Epithelial cell of proximal tubule (primary cell): ENCODE measurements at places on chromosomes 4 and X. TPM values are rescaled to one million over a fixed set of nuclear protein-coding genes. Genes with fewer than 3 reads are reported as not detected.

- no peak for DNase-seq
Observed at GRCh38 chrX:129931411-129932015, 25.5 kb downstream of the UTP14A start.

- no peak for DNase-seq
Observed at GRCh38 chrX:150476164-150476699, 92.2 kb upstream of the MTM1 start.

DNA sequence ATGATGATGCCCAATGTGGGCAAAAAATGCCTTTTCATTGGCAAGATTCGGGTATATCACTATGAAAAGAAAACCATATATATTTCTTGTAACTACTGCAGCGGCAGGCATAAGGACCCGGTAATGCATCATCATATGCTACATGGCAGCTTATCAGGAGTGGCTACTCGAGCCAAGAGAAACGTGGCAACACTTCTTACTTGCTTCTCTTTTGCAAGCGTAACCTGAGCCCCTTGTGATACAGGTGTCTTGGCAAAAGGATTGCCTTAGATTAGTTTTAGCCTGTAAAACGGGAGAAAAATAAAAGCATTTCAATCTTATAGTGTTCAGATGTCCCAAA is 280.3 kb downstream of the SPRY1 start:
- no peak for DNase-seq

- no peak for DNase-seq
Observed at GRCh38 chrX:138034136-138034535, 468.2 kb downstream of the ZIC3 start.

GRCh38 chrX:103329991-103330390 is at the start of gene TCEAL7:
Gene TCEAL7 (plus strand): TSS chrX:103330239. CDS start chrX:103331404, 1,165 bp downstream.
- no peak for DNase-seq

GRCh38 chrX:111431001-111431400 is 19.0 kb upstream of the DCX start:
- no peak for DNase-seq

DNA sequence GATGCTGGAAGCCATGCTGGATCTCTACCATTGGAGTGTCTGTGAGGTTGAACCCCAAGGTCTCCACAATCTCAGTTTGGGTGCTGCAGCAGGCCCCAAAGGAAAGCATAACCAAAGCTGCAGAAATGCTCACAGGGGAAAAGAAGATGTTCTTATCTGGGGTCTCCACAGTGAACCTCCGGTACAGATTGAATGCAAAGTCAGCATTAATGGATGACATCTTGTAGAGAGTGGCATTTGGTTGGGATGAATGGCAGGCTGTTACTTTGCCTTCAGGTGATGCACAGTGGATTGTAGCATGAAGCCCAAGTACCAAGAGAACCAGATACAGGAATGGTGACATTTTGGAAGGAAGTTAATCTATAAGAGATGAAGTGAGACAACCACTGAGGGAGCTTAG is 1.8 kb downstream of the SERPINA7 start:
- no peak for DNase-seq

GRCh38 chrX:107704181-107704580 is 71.4 kb downstream of the TSC22D3 start:
- DNase-seq: no peak

- no peak for DNase-seq
Observed at GRCh38 chr4:74475091-74475800, 30.3 kb downstream of the AREG start.

Gene WNK3
- total RNA-seq: 1.4 and 2.6 TPM in 2 replicates

- DNase-seq: no peak
Observed at GRCh38 chr4:56755901-56756300, 65.6 kb downstream of the SPINK2 start.

DNA sequence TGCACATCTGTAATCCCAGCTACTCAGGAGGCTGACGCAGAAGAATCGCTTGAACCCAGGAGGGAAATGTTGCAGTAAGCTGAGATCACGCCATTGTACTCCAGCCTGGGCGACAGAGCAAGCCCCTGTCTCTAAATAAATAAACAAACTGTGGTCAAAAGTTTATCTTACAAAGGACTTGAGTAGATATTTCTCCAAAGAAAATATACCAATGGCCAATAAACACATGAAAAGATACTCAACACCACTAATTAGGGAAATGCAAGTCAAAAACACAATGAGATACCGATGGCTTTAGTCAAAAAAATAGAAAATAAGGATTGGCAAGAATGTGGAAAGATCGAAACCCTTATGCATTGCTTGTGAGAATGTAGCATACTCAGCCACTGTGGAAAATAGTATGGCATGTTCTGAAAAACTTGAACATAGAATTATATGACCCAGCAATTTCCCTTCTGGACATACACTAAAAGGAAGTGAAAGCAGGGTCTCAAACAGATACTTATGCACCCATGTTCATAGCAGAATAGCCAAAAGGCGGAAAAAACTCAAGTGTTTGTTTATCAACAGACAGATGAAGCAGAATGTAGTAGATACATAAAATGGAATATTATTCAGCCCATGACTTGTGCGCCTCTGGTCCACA is 2.0 kb upstream of the CFAP97 start:
- no peak for DNase-seq

DNA sequence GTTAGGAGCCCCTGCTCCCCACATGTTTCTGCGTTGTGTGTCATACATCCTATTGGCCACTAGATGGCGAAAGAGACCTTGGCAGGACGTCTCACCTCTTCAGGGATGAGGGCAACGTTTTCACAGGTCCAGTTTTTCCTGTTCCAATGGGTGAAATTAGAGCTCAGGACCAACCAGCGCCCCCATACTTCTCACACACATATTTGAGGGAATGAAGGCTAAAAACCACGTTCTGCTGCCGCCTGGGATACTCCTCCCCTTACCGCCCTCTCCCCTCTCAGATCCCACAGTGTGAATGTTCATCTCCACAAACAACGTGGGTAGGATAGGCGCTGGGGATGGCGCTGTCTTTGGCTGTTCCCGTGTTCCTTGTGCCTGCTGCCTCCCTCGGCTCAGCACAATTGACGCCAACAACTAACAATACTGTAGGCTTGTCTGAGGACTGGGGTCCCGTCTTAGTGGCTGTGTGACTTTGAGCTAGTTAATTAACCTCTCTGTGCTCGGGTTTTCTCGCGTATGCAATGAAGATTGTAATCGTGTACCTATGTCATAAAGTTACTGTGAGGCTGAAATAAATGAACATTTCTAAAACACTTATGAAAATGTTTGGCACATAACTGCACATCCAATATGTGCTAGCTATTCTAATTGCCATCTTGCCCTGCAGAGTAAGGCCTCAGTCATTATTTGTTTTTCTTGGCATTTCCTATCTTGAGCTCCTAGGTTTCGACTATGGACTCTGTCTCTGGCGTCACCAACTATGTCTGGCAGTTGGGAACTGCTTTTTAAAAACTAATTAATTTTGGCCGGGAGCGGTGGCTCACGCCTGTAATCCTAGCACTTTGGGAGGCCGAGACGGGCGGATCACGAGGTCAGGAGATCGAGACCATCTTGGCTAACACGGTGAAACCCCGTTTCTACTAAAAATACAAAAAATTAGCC is 181.3 kb upstream of the STK26 start:
- no peak for DNase-seq

Gene ETDA
- total RNA-seq: not detected in 2 replicates

DNA sequence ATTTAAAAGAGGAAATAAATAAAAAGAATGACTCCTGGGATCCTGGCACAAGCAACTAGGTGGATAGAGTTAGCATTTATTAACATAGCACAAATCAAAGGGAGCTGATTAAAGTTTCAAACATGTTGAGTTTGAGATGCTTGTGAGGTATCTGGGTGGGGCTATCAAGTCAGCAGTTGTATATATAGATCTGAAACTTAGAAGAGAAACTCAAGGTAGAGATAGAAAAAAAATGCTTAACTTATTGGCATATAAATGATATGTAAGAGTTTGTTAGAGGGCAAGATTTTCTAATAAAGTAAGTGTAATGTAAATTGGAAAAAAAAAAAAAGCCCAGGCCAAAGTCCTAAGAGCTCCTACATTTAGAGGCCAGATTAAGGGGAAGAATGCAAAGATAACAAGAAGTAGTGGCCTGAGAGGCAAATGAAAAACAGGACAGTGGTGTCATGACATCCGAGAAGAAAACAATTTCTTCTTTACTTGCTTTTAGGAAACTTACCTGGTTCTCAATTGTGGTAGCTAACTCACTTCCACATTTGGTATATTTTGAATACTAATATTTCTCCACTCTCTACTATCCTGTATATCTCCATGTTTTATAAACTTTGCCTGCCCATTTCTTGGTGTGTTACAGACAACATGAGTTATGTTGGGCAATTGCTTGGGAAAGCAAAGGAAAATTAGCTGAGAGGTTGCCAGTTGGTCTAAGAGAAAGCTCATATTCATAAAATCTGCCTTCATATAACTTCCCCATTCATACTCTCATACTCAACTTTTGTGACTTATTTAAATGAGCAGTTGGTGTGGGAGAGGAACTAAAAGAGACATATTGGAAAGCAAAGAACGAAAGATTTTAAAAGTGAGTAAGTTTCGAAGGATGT is 169.2 kb downstream of the PARM1 start:
- no peak for DNase-seq

- no peak for DNase-seq
Observed at GRCh38 chr4:105780176-105780575, 71.6 kb downstream of the GSTCD start.

Gene MAPK10
- 1.3 and 2.2 TPM in 2 replicates for total RNA-seq

GRCh38 chr4:123505095-123506010 is 108.8 kb downstream of the SPRY1 start:
- DNase-seq: no peak

DNA sequence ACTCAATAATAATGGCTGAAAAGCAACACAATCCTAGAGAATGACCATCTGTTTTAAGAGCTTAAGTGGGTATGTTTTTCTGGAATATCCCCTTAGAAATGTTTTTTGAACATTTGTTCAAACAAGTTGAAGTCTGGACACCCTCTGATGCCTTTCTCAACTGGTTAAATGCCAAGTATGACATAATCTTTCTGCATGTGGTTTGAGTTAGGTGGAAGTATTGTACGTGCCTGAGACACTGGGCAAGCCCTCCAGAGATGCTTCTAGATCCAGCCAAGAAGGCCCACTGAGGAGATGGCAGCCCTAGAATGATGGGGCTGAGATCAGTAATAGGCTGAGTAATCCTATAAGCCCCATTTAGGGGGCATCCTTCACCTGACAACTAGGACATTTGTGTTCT is 493.1 kb downstream of the MAGEE1 start:
- DNase-seq: no peak

DNA sequence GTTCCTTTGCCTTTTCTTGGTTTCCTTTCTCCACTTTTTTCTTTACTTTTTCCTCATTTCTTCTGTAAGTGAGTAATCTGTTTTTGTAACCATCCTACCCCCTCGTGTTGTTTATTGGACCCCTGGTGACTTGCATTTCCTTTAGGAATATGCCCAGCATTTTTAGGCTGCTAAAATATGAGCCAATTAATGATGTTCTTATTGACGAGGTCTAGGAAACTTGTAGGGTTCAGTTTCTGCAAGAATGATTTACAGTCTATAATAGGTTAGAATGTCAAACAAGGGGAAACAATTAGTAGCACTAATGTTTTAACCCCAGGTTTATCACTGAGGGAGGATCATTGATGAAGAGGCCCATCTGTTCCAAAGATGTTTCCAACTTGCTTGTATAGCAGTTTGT is 79.0 kb downstream of the CPE start:
- no peak for DNase-seq

DNA sequence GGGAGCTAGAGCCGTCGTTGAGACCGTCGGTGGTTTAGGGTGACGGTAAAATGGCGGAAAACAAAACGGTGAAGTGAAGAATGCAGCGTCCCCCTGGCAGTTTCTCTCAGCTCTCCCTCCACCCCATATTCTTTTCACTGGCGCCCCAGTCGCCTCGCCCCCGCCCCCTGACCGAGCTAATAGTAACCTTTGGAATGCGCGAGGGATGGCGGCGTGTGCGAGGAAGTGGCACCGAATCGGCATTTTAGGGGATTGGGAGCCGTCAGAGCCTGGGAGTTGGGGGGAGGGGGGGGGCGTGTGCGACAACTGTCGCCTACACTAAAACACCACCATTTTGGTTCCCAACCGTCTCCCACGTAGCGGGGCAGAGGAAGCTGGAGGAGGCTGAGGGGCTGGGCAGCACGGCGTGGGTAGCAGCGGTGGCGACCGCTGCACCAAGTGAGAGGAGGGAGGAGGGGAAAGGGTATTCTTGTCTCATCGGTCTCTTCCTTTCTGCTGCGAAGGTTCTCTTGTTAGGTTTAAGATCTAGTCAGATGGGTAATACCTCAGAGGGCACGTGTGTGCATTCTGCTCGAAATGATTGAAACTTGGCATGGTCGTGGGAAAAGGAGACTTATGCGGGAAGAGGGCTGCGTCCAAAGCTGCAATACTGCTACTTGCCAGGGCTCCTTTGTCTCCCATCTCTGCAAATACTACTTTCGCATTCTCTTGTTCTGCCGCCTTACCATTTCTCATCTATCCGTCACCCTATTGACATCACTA is 840 bp downstream of the ZNF711 start:
- no peak for DNase-seq

Gene HEPH
- 0.65 and 1.9 TPM in 2 replicates for total RNA-seq

GRCh38 chr4:75514949-75515612 is 808 bp downstream of the THAP6 start:
- DNase-seq: no peak

GRCh38 chr4:158644356-158644755 is 27.3 kb downstream of the C4orf46 start:
- no peak for DNase-seq

Gene CXXC4
- total RNA-seq: under 0.01 and 0.29 TPM in 2 replicates

Gene EGFL6
- not detected in 2 replicates for total RNA-seq

Gene CT45A1
- not detected in 2 replicates for total RNA-seq

DNA sequence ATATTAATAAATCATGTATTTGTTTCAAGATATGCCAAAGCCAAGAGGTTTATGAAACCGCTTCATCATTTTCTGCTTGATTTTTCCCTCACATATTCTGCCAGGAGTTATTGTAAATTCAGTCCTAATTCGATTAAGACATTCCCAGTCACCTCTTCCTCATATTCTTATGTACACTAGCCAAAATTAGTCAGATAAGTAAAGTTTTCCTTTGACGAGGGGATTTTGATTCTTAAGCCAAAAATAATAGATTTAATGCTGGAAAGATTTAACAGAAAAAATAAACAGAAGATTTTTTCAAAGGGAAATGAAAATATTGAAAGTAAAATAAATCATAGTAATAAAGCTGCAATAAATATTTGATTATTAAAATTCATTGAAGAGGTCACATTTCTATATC is 51.0 kb upstream of the VEGFC start:
- no peak for DNase-seq

DNA sequence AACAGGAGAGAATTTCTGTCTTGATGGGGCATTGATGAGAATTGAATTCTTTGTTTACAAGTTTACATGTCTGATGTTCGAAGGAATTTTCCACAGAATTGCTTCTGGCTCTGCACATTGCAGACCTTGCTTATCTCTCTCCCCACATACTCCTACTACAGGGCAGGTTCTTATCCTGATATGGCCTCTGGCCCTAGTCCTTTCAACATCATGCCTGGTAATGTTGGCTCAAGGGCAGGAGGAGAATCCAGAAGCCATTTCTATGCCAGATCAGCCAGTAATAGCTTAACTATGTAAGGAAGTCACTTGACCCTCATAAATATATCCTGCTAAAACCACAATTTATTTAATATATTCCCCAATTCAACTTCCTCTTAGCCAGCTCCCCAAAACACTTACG is 24.3 kb upstream of the TSPAN5 start:
- no peak for DNase-seq

- no peak for DNase-seq
Observed at GRCh38 chr4:3851211-3851610, 85.0 kb downstream of the ADRA2C start.

- DNase-seq: no peak
Observed at GRCh38 chrX:25001808-25002660, 13.7 kb downstream of the ARX start.
